ENCODE measurements at places on chromosomes 5 and 9.

GRCh38 chr5:91434348-91434747 lies 51.2 kb upstream of the ARRDC3 start:
- DNase-seq = no peak

- no peak for DNase-seq
These were observed 81.0 kb upstream of the TRIO start for GRCh38 chr5:14062178-14062577.

GRCh38 chr5:2018390-2018724 lies 135.6 kb upstream of the IRX4 start:
- no peak for DNase-seq

GRCh38 chr5:180668835-180669596 lies 19.6 kb upstream of the FLT4 start:
- DNase-seq = no peak

- DNase-seq = no peak
These were observed 204.5 kb downstream of the COMMD10 start for GRCh38 chr5:116289276-116289675.

DNA sequence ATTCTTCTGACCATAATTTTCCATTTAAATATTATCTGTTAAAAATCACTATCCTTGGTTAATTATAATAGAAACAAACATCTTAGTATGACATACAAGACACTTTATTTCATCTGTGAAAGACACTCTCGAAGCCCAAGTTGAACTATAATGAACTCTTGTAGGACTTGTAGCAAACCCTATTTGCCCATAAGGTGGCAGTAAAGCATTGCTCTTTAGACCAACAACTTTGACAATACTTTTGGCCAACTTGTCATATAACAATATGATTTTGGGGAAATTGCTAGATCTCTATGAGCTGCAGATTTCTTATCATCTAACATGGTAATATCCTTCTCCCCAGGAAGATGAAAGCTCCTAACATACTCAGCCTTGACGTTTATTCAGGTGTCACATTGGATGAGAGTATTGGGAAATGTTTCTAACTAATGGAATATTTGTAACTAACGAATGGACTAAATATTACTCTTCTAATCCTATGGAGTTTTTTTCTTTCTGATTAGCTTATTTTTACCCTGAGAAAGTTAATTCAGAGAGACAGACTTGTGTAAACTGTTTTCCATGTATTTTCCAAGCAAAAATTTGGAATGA lies 11.0 kb downstream of the SPINK14 start:
- peak; percentile 4 for DNase-seq

- DNase-seq = no peak
These were observed 48.9 kb upstream of the SLC2A8 start for GRCh38 chr9:127347831-127348776.

GRCh38 chr9:32899761-32900160 lies 101.7 kb downstream of the APTX start:
- no peak for DNase-seq

GRCh38 chr5:29134418-29134817 lies 2059.1 kb upstream of the CDH6 start:
- peak; percentile 58 for DNase-seq

- DNase-seq = no peak
These were observed 29.7 kb upstream of the ARAP3 start for GRCh38 chr5:141711687-141712086.

DNA sequence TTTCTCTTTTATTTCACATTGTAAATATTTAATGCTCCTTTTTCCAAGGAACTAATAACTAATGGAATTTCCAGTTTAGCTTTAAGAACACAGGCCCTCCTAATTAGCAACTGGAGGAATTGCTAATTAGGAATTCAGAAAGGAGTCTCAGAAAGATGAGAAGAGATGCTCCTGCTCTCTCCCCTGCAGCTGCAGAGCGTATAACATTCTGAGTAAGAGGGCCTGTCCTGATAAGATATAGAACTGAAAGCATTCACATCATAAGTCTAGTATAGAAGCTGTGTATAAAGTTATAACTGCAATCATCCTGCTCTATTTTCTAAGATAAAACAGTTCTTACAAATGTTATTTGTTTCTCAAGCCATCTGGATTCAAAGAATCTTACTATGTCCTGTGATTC lies 83.2 kb downstream of the DTWD2 start:
- no peak for DNase-seq

GRCh38 chr5:78190402-78190801 lies 104.1 kb downstream of the AP3B1 start:
- no peak for DNase-seq

- no peak for DNase-seq
These were observed 17.1 kb upstream of the TOR1B start for GRCh38 chr9:129785866-129786265.

GRCh38 chr9:89318123-89319014 lies at the start of gene SECISBP2:
SECISBP2 (plus strand) TSS chr9:89318500; CDS start chr9:89318577, 77 bp downstream.
- peak; percentile 75 for DNase-seq

- DNase-seq = no peak
These were observed 459.4 kb downstream of the ANXA1 start for GRCh38 chr9:73611032-73611431.

- DNase-seq = no peak
These were observed 74.6 kb downstream of the UBAP1 start for GRCh38 chr9:34253460-34253837.

DNA sequence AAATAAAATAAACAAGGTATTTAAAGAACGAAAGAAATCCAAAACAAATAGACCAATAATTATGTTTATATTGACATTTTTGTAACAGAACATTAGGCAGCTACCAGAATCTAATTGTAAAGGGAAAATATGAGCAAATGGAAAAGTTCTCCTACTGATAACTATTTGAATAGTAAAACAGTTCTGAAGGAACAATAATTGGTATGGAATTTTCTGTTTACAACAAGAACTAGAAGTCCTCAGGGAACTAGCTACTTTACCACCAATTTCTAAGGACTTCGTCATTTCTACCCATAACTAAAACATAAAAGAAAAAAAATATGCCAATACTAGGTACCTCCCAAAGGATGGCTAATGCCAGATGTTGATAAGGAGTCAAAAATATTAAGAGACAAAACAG lies 58.5 kb downstream of the AP3B1 start:
- DNase-seq = no peak

DNA sequence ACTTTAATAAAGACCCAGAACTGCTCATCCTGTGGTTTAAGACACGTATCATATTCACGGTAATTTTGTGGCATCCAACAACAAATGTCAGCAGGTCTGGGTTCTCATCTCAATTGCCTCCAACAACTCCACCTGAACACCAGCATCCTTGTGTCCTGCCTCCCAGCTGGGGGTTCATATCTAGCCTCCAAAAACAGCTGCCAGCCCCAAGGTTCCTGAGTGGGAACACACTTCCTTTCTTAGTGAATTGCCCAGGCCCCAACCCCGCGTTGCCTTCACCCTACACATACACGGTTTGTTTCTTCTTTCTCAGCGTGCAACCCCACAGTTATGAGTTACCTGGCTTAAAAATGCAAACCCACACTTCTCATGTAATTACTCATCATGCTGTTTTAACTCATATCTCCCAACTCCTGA lies 77.9 kb downstream of the SEMA4D start:
- DNase-seq = no peak

DNA sequence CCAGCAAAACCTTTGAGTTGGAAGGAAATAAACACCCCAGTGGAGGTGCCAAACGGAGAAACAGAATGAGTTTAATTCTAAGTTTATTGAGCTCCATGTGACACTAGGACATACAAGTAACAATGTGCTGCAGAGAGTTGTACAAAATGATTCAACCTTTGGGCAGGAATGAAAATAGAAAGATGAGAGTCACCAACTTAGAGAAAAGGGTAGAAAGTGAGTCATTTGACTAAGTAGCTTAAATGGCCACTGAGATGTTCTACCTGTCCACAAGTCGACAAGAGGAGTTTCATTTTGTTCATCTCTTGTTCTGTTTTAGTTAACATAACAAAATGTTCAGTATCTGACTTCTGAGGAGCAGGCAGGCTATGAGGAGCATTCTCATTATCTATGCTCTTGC lies 284.7 kb downstream of the NR2F1-AS1 start:
- no peak for DNase-seq

DNA sequence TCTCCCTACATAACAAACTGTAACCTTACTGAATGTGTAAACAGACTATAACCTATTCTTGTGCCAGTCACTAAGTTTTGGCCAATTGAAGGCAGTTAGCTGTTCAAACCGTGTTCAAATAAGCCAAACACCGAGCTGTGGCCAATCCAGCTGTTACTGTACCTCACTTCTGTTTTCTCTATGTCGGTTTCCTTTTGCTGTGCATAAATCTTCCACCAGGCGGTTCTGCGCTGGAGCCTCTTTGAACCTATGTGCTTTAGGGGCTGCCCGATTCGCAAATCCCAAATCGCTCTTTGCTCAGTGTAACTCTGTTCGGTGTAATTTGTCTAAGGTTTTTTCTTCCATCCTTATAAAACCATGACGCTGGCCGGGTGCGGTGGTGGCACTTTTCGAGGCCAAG lies 31.8 kb downstream of the F2R start:
- DNase-seq = no peak

GRCh38 chr9:87535817-87536539 lies 38.3 kb downstream of the DAPK1 start:
- DNase-seq = no peak

DNA sequence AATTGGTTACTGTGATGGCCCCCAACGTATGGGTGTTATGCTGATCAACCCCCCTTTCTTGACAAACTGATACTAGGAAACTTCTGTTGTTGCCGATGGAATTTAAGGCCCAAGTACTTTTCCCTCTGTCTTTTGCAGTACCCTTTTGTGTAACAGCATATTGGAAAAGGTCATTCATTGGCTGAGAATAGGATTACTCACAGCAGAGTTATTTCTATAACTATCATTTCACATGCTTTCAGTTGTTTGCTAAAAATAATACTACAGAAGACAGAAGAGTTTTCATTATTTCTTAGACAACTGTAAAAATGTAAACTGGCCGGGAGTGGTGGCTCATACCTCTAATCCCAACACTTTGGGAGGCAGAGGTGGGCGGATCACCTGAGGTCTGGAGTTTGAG lies 329.5 kb downstream of the KIAA0825 start:
- DNase-seq = no peak

GRCh38 chr5:36928947-36929346 lies 52.4 kb downstream of the NIPBL start:
- DNase-seq = no peak

DNA sequence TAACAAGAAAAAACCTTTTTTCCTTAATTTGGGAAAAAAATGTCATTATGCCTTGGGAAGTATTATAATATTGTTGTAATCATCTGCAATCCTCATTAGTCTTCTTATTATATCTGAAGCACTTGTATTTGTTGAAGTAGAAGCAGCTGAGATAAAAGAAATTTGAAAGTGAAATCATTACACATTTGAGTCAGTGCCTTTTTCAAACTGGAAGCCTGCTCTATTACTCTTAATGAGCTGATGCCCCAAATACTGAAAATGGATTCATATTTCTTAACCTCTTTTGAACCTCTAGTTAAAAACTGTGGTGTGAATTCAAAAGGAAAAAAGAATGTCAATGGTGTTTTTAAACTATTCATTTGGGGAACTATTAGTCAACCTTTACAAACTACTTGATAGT lies 1027.7 kb downstream of the NR2F1-AS1 start:
- no peak for DNase-seq

- no peak for DNase-seq
These were observed 2.1 kb downstream of the NADK2 start for GRCh38 chr5:36239370-36240293.

- DNase-seq = no peak
These were observed 82.5 kb upstream of the UBTD2 start for GRCh38 chr5:172365948-172366608.

- DNase-seq = no peak
These were observed 297.9 kb downstream of the EFNA5 start for GRCh38 chr5:107372723-107373450.

DNA sequence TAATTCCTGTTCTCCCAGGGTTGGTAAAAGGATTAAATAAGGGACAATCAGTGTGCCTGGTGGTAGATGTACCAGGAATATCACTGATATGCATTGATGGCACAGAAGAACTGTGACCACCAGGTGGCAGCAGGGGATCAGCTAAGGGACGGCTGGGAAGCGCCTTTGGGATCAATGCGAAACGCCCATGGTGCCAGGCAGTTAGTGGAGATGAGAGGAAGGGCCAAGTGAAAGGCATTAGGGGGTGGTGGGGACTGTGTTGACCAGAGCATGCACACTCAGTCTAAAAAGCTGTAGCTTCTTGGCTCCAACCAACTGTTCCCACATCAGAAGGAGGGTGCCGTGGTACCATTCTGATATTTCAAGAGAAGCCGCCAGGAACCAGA lies 55.6 kb downstream of the ARHGEF37 start:
- peak; percentile 44 for DNase-seq

GRCh38 chr9:19870988-19871387 lies 82.2 kb upstream of the SLC24A2 start:
- no peak for DNase-seq

- DNase-seq = no peak
These were observed 789 bp downstream of the LTC4S start for GRCh38 chr5:179794575-179794974.

DNA sequence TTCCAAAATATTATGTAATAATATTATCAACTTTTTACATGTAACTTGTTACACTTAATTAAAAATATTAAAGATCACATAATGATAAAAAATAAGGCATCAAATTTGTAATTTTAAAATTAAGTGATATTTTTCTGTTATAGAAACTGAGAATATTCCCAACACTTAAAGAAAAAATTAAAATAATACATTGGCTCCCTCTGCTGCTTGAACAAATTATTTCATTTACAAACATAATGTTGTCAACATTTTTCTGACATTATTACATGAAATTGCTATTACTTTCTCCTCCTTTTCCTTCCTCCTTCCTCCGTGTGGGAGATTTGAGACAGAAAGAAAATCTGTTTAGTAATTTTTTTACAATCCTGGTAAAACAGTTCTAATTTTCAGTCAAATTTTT lies 42.3 kb downstream of the RNF180 start:
- no peak for DNase-seq

GRCh38 chr5:38167562-38167996 lies 90.8 kb upstream of the EGFLAM start:
- no peak for DNase-seq

DNA sequence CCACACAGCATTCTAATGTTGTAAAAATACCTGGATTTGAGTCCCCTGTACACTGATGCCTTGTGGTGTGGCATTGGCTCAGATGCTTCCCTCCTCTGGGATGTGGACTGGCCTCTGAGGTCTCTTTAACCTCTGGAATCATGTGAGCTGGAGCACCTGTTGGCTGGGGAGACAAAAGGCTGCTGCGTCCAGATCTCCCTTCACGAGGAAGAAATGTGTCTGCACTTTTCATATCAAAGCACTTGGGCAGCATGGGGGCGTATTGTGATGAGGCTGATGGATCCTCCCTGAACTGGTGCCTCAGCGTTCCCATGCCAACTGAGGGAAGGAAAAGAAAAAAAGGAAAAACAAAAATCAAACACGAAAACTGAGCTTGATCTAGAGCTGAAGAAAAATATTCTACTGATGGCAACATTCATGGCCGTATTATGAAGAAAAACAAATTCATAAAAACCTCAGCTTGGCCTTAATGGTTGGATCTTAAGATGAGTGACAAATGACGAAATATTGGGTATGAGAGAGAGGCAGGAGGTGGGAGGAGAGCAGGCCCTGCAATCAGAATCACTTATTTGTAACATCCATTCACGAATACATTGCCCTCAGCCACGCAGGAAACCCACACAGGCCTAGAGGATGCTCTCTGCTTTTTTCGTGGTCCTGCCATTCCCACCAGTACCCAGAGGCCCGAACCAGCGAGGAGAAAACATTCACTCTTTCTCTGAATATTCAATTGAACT lies 26.2 kb downstream of the GRIA1 start:
- no peak for DNase-seq
